Omental fat pad (tissue), 4 donors: ENCODE measurements at places on chromosomes 16 and 17. TPM values are rescaled to one million over a fixed set of nuclear protein-coding genes. Genes with fewer than 3 reads are reported as not detected.

- no peak for DNase-seq
These were observed 58.7 kb downstream of the ANKRD11 start for GRCh38 chr16:89431630-89432029.

GRCh38 chr17:70624211-70624610 is 454.9 kb downstream of the KCNJ2 start:
- no peak for DNase-seq

DNA sequence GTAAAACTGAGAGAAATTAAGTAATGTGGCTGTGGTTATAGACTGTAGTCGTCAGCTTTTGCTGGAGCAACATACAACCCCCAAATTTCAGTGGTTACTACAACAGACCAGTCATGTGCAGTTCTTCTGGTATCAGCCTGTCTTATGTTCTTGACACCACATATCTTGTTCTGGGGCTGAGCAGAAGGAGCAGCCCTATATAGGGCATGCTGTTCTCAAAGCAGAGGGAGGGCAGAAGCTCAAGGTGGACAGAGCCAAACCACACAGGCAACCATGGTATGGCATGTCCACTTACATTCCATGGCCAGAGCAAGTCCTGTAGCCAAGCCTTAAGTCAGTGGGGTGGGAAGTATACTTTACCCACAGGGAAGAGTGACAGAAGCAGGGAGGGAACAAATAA is 7.7 kb downstream of the PRKAR1A start:
- DNase-seq = no peak

GRCh38 chr17:49747632-49748031 is 16.3 kb downstream of the FAM117A start:
- DNase-seq = no peak

DNA sequence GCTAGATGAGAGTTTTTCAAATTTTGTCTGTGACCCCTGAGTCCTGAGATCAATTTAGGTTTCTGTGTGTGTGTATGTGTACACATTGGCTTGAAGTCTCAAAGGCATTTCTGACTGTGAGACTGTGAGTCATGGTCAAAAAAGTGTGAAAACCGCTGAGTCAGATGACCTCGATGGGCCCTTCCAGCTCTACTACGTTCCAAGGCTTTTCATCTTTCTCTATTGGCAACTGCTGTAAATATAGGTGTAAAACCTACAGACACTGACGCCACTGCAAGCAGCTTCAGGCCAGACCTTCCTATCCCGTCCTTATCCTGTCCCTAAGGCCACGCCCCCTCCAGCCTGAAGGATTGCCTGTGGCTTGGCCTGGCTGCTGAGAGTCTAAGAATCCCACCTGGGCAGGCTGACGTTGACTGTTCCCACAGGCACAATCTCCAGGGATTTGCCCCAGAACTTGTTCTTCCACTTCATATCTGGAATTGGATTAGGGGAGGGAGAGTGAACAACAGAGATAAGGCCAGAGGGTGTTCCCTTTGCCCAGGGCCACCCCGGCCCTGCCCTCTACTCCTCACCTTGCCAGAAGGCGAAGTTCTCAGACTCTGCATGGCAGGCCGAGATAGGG is 11.3 kb downstream of the OSBPL7 start:
- no peak for DNase-seq

DNA sequence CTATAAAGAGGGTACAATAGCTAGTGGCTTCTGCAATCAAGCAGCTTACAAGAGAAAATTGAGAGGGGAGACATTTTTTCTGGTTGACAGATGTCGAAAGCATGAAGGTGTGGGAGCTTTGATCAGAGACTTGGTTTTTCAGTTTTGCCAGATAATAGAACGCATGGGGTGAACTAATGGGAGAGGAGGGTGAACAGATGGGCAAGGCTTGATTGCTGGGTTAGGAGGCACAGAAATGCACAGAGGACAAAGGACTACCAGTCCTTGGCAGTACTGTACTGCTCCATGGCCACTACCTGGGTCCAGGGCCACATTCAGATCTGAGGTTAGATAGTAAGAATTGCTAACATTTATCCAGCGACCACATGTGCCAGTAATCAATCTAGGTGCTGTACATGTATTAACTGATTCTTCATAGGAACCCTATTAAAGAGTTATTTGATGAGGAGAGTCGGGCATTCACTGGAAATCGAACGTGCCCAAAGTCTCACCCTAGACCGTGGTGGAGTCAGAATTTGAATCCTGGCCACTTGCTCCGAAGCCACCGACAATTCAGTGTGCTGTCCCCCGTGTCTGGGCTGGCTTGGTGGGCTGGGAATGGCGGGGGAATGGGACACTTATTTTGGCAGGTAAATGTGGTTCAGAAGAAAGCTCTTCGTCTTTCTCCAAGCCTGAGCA is 873 bp upstream of the KSR1 start:
- no peak for DNase-seq

DNA sequence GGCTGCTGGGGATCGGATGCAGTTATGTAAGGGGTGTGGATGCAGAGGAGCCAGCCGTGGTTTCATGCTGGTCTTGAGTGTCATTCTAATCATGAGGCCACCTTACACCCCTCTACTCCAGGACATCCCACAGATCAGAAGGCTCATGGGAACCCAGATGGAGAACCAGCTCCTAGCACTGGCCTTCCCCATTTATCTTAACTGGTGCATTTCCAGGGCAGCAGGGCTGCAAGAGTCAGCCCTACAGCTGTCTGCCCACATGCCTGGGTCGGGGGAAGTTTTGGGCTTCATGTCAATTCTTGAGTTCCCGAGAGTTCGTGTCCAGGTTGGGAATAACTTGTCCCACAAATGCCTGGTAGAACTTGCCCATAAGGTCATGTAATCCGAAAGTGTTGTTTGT is 29.1 kb downstream of the RPTOR start:
- no peak for DNase-seq

- no peak for DNase-seq
These were observed 685 bp upstream of the PSMD3 start for GRCh38 chr17:39979893-39980350.

GRCh38 chr16:70438585-70438968 is 323 bp downstream of the ST3GAL2 start:
- DNase-seq = no peak

DNA sequence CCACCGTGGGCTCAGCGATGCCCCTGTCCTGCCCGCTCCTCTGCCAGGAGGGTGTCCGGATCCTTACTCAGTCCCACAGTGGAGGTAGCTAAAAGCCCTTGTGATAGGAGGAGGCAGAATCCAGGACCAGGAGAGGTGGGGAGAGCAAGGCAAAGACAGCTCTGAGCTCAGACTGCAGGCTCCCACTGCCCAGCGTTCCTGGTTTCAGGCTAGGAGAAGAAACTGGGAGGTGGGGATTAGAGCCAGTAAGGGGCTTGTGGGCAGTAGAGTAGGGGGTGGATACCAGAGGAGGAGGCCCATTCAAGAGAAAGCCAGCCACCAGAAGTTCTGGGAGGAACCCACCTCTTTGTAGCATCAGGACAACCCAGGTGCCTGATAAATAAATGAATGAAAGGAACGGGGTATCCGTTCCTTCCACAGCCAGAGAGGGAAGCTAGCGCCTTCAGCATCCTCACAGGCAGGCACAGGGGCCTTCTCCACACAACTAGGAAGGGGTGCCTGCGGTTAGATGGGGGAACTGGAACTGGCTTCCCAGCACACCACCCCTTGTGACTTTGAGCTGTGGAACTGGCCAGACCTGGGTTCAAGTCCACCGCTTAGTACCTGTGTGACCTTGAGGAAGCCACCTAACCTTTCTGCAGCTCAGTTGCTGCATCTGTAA is 2.3 kb downstream of the IL21R start:
- no peak for DNase-seq

DNA sequence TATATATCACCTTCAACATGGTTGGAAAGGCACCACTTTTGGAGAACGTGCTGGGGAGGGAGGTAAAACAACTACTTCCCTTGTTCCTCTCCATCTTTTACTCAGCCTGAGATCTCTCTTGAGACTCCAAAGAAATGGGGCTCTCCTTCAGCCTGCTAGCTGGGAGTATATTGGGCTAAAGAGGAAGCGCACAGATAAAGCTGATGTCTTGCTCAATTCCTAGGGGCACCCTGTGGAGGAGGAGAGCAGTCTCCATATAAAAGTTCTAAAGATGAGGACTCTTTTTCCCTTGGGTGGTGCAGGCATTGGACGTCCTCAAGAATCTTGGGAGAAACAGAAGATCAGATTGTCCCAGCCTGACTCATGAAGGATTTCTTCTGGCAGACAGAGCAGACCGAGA is 4.6 kb upstream of the ETV4 start:
- no peak for DNase-seq

DNA sequence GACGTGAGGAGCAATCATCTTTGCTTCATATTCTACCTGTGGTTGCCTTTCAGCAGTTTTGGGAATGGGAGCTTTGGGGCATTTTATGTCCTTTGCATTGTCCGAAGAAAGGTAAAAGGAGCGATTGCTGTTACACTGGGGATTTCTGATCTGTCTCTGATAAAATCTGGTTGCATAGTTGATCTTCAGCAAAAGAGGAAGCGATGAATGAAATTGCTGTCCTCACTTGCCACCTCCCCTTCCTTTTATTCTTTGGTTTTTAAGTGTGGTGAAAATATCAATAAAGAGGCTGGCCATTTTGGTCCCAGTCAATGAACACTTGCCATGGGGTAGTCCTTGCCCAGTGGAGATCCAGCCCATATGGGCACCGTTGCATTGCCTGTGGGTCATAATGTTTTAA is 236.8 kb downstream of the MSI2 start:
- DNase-seq = no peak

GRCh38 chr17:7254511-7254910 is 2.5 kb downstream of the ELP5 start:
- DNase-seq = no peak

Gene ARHGDIG
- total RNA-seq = 5.9 TPM

Gene HSD3B7
- total RNA-seq = 37.9 TPM

Gene GUCY2D
- total RNA-seq = not detected

Gene CTRB1
- total RNA-seq = not detected

Gene SOX9
- 0.50 TPM for total RNA-seq

Gene TBC1D3K
- not detected for total RNA-seq
